ENCODE measurements at places on chromosomes 11 and 22.

DNA sequence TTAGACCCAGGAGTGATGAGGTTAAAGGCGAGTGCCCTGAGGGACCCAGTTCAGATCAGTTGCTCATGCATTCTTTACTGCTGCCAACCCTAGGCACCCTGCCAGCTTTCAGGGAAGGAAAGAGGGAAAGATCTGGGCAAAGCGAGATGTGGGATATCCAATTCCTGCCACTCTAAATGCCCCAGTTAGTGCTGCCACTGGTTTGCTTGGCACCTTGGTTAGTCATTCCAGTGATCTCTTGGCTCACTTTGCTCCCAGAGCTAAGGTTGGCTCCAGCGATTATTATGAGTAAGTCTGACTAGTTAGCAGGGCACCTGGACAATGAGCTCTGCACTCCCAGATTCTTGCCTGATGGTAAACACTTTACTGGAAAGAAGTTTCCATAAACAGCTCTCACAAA, 85.0 kb downstream of the INSC start:
- no peak for DNase-seq

DNA sequence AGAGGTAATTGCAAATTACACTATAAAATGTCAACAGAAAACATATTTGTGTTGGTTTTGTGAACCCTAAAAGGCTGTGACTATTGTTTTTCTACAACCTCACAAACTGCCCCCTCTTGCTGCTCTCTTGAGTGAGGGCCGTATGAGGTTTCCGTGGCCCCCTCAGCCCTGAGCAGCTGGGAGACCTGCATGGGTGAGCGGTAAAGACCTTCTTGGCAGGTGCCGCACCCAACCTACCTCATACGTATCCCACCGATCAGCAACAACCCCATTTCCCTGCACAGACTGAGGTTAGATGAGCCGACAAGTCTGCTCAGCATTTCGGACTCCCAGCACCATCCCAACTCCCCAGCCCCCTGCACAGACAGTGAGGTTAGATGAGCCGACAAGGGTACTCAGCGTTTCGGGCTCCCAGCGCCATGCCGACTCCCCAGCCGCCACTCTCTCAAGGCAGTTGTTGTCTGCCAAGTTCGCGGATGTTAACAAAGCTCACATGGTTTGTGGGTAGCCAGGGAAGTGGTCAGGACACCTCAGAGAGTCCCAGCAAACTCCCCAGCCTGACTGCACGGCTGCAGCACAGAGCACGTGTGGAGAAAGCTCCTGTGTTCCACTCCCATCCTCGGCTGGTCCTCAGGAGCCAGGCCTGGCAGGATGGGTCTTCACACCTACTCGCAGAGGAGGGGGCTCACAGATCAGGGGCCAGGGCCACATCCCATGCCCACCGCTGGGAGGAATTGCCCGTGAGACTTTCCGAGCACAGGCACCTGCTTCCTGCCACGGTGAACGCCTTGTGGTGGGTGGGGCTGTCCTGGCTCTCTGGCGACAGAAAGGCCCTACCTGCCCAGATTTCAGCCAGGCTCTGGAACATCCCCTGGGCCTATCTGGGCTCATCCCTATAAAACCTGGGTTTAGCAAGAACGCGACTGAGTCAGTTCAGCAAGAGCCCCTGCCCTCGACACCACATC, 502.9 kb downstream of the BRD1 start:
- peak; percentile 50 for DNase-seq

- DNase-seq, result no peak
Measured at GRCh38 chr11:71997594-71997993, 1.1 kb upstream of the IL18BP start.

GRCh38 chr22:22156716-22157347, 87.8 kb upstream of the VPREB1 start:
- peak; percentile 80 for DNase-seq

- no peak for DNase-seq
Measured at GRCh38 chr11:21295508-21295907, 626.1 kb downstream of the NELL1 start.

GRCh38 chr11:60844870-60845221, 2.9 kb downstream of the CCDC86 start:
- DNase-seq, result no peak

- DNase-seq, result no peak
Measured at GRCh38 chr11:11668781-11669180, 47.0 kb upstream of the GALNT18 start.

- peak; percentile 33 for DNase-seq
Measured at GRCh38 chr22:26615149-26615548, 2.7 kb downstream of the CRYBB1 start.

DNA sequence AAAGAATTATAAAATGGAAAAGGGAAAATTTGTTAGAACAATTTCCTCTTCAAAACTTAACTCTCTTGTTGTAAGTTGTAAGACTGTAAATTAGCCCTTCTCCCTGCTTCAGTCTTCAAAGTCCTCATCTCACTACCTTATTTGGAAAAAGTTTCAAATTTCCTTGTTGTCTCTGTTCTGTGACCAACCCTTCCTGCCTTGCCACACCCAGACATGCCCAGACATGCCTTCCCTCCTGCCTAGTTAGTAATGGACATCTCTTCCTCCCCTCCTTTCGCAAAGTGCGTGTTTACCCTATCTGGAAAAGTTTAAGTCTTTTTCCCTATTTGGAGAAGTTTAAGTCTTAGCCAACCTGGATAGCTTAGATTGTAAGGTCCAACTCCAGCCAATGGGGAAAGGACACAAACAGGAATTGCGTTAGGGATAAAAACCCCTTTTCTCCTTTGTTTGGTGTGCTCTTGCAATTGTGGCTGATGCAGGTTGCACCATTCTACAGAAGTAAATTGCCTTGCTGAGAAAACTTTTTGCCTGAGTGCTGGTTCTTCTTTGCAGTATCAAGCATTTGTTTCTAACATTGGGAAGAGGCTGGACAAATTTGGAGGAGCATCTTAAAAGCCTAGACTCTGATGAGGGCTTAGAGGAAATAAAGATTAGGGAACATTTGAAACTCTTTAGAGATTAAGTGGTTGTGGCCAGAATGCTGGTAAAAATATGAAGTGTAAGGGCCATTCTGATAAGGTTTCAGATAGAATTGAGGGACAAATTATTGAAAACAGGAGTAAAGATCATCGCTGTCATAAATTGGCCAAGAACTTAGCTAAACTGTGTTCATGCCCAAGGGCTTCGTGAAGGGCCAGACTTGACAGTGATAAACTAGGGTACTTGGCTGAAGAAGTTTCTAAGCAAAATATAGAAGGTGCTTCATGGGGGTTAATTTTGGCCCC, 15.4 kb downstream of the OR52K2 start:
- no peak for DNase-seq

GRCh38 chr22:28710107-28710506, 30.5 kb upstream of the TTC28 start:
- no peak for DNase-seq

DNA sequence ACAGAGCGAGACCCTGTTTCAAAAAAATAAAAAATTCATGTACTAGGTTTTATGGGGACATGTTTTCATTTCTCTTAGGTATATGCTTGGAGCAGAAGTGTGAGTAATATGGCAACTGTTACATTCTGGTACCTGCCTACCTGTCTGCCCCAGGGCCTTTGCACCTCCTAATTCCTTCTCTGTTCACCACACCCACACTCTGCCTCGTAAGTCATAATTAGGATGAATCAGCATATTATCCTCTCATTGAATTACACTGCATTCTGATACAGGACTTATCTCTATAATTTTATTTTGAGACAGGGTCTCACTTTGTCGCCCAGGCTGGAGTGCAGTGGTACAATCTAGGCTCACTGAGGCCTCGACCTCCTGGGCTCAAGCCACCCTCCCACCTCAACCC, 3.1 kb upstream of the RAPSN start:
- DNase-seq, result no peak

DNA sequence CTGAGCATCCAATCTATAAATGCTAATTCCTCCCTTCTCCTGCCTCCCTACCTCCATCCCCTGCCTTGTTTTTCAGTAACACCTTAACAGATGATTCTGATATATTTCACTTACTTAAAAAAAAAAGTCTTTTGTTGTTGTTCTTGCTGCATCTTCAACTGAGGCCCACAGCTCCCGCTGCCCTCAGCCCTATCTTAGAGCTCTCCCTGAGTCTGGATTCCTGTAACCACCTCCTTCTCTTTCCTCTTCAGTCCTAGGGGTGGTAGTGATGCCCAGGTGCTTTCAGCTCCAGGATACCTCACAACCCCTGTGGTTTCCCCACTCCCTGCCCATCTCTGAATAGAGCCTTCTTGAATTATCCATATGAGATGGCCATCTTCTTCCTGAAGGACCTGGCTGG, 3.7 kb upstream of the KCNE3 start:
- DNase-seq, result no peak

DNA sequence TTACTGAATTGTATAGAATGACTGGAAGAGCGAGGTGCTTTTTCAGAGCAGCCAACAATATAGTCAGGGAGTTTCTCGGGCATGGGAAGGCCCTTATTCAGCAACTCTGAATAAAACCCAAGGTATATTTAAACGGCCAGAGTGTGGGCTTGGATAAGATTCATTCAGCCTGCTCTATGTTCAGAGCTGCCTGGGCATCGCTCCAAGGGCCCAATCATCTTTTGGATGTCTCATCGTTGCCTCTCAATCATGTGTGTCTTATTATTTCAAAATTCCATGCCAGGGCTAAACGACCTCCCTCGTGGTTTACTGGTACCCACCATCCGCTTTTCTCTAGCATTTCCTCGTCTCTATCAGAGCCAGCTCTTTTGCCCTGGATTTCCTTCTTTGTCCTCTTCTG, 19.5 kb upstream of the NTM start:
- no peak for DNase-seq

DNA sequence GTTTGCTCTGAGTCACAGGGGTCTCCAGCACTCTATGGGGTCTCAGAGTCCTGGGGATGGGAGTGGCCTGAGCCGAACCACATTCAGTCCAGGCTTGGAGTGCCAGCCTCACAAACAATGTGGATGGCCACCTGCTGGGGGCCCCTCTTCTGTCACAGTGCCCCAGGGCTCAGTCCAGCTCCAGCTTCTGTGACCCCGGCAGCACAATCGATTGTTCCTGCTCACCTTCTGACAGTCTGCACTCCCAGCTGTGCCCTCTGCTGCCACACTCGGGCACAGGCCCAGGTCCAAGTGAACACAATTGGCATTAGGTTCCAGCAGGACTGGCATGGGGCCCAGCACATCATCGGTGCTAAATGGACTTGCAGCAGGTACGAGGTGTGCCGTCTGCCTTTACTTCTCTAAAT, 84.8 kb downstream of the TP53I11 start:
- DNase-seq, result no peak

DNA sequence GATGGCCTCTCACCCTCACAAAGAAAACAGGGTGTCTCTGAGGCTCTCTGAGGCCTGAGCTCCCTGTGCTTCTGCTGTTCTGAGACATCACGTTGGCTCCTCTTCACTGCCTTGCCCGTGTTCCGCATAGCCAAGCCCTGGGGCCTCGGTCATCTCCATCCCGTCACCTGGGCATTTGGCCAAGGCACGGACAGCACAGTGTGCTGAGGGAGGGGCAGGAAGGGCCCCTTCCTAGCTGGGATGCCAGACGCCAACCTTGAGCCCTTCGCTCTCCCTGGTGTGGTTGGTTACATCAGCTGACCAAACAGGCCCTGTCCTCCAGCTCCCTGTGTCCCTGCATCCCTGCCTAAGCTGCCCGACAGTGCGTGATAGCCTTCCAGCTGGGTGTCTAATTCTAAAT, 25.9 kb downstream of the MOV10L1 start:
- no peak for DNase-seq

- DNase-seq, result no peak
Measured at GRCh38 chr11:35781861-35782470, 119.4 kb downstream of the TRIM44 start.

GRCh38 chr11:86099874-86100273, 31.0 kb upstream of the PICALM start:
- DNase-seq, result no peak
